Nucleus accumbens (tissue), 56 donors: ENCODE measurements at places on chromosomes 4 and X.

DNA sequence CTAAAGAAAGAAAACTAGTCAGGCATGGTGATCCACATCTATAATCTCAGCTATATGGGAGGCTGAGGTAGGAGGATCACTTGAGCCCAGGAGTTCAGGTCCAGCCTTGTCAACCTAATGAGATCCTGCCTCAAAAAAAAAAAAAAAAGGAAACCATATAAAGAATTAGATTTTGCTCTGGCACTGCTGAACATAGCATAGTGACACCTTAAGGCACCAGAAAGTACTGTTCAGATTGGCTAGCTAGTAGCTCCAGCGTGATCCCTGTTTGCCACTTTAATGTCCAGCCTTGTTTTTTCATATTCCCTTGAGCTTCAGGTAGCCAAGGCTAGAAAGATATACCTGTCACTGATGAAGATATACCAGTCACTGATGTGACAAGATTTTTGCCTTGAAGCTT is 34.1 kb downstream of the EXOC1 start:
- DNase-seq: no peak

DNA sequence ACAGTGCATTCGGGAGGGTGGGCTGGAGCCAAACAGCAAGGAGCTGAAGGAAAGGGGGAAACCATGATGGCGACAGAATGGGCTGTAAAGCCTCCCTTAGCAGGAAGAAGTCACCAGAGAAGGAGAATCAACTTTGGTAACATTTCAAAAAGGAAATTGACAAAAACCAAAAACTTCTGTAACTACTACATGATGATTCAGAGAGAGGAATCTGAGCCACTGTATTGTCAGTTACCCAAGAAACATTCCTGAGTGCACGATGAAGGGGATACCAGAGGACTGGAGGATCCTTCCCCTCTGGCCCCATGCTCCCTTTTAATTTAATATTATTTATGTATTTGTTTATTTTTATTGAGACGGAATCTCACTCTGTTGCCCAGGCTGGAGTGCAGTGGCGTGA is 26.3 kb downstream of the PDHA1 start:
- DNase-seq: no peak

GRCh38 chrX:14032406-14032805 is 2.7 kb upstream of the GEMIN8 start:
- no peak for DNase-seq

- no peak for DNase-seq
These were observed 40.9 kb upstream of the XK start for GRCh38 chrX:37644381-37645305.

DNA sequence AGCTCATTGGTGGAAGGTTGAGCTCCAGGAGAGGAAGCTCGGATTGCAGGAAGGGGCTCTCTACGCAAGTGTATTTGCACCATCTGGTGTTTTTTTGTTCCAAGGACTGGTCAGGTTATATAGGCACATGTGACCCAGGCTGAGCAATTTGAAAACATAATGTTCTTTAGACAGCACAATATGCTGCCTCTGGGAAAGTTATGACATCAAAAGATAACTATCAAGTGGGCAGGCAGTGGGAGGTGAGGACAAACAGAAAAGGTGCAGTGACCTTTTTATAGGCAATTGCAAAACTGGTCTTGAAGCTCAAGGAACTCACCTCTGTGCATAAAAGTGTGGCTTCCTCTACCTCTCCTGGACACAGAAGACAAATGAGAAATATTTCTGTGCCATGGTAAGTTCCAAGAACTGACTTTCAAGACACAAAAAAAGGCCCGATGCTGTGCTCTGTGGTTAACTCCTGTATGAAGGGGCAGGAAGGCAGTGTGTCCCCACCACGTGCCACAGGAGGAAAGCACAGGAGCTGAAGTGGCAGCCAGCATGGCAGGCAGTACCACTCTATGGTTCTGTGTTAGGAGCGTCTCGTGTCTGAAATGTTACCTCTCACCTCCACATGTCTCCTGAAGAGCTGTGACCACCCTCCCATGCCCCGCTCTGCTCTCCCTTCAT is 128.6 kb downstream of the SHROOM3 start:
- DNase-seq: no peak

DNA sequence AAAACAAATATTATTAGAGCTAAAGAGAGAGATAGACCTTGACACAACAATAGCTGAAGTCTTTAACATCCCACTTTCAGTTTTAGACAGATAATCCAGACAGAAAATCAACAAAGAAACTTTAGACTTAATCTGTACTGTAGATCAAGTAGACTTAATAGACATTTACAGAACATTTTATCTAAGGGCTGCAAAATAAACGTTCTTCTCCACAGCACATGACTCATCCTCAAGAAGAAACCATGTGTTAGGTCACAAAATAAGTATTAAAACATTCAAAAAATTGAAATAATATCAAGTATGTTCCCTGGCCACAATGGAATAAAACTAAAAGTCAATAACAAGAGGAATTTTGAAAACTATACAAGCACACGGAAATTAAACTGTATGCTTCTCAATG is 1510.3 kb upstream of the PCDH10 start:
- DNase-seq: no peak

- DNase-seq: no peak
These were observed 601 bp upstream of the TCEANC start for GRCh38 chrX:13652287-13652793.

DNA sequence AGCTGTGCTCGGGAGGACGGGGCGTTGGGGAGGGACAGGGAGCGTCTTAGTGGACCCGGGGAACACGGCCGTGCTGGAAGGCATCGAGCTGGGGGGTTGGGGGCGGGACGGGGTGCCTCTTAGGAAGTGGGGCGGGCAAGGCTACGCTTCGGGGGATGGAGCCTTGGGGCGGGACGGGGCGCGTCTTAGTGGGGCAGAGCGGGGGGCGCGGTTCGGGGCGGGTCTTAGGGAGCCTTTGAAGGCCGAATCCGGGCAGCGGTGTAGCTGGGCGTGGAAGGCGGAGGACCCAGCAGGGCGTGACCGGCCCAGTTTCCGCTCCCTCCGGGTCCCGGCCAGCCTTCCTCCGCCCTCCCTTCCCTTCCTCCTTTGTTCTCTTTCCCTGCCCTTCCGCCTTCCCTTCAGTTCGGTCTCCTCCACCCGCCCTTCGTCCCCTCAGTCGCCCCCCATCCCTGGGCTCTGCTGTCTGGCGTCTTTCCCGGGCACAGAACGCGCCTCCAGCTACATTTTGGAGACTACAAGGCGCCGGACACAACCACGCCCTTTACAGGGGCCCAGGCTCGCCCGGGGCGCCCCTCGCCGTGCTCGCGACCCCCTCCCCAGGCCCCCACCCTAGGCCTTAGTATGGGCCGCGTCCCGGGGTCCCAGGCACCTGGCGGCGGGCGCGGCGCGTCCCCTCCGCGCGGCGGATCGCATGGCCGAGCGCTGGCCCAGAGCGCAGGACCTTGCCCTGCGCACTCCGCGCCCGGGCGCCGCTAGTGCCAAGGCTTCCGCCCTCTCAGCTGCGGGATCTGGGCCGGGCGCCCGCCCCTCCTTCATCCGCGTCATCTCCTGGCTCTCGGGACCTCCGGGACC is at the start of gene ARSD:
Gene ARSD, minus strand, starts transcription at position 757 of the 852 bp plus-strand sequence. Its CDS starts 64 bp downstream, at position 693.
- peak; percentile 38 for DNase-seq

DNA sequence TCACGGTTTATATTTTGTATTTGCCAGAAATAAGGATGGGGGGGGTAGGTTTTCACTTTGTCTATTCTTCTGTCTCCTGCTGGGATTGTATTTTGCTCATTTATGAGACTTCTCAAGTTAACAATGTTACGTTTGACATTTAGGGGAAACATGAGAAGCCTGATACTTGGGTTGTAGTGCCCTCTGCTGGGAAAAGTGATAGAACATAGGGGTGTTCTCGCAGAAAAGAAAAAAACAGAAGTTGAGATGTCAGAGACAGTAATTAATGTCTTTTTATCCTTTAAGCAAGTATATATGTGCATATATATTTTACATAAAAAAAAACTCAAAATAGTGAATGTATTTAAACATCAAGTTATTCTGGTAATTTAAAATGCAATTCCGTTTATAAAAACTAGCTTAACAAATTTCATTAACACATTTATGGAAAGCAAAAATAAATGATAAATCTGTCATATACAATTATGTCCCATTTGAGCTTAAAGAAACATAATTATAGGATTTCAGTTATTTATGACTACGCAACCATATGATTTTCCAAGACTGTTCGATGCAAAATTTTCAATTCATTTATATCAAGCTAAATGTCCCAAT is 46.0 kb upstream of the TMPRSS11F start:
- peak; percentile 20 for DNase-seq

DNA sequence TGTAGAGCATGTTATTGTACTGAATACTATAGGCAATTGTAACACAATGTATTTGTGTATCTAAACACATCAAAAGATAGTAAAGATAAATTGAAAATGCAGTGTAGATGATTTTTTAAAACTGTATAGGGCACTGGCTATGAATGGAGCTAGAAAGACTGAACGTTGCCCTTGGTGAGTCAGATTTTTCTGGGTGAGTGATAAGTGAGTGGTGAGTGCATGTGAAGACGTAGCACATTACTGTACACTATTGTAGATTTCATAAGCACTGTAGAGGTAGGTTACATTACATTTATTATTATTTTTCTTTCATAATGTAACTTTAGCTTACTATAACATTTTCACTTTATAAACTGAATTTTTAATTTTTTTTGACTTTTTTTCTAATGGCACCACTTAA is 1491.6 kb downstream of the TECRL start:
- no peak for DNase-seq

DNA sequence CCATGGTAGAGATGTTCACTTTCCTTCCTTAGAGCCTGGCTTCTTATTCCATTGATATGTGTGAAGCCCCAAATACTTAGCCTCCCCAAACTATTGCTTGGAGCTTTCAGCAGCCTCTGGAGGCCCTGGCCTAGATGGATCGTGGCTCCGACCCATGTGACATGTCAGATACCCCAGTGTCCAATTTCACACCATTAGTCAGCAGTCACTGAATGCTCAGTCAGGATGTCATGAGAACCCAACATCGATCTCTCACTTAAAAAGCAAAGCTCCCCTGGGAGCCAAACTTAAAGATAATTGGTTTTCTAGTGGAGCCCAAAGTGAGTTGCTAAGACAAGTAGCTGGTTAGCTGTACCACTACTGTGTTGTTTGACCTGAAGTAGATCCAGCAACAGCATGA is 41.6 kb upstream of the IGSF1 start:
- no peak for DNase-seq

- no peak for DNase-seq
These were observed 20.8 kb downstream of the FGFRL1 start for GRCh38 chr4:1031956-1032795.

DNA sequence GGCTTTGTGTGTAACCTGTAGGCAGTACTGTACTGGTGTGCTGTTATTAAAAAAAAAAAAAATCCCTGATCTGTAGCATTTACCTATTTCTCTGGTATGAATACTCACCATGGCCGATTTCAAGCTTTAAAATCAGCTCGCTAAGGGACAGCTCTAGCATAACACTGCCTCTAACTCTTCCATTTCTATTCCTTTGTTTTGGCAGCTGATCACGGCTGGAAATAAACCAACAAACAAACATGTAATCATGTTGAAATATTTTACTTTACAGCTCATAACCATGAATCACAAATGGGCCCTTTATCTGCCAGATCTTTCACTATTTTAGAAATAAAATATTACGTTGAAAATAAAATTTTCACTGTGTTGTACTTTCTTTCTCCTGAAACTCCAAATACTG is 60.5 kb upstream of the IL15 start:
- no peak for DNase-seq

DNA sequence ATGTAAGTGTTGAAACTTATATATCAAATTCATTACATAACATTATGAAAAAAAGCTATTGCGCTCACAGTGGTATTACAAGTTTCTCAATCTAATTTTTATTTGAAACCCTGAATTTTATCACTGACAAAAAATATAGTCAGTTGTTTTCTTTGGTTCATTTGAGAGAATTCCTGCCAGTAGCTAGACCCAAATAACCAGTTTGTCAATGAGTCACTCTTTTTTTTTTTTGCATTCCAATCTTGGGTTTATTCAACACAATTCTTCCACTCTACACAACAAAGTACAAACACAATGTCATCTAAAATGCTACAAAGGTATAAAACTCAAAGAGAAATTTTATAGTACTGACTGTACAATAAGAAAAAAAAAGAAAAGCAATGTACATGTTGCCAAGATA is 13.1 kb downstream of the HPF1 start:
- DNase-seq: no peak

DNA sequence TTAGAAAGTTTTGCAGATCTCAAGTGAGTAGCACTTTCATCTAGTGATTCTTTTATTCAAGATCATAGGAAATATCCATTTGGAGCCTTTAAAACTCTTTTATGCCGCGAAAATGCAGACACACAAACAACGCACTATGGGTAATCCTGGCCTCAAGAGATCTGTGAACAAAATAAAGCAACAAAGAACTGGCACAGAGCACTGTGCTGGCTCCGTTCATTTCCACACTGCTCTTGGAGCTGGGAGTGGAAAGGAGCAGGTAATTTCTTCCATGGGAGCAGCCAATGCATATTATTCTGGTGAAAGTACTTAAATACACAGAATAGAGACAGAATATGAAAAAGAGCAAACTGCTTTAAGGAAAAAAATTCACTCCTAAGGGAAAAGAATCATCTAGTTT is 172.7 kb upstream of the FRG1 start:
- DNase-seq: no peak

DNA sequence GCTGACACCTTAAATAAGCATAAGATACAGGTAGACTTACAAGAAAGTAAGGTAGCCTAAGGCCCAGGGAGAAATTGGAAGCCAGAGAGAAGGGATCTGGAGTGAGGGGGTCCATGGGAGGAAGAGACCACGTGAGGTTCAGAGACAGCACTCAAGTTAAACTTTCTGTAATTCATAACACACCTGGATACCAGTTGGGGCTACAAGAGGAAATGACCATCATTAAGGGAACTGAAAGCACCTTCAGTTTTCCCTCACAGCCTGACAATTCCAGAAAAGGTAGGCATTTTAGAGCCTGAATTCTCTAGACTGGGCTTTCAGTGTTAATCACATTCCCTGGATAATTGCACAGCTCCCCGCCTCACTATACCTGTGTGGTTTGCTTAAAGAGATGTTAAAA is 355.5 kb downstream of the FBXW7 start:
- no peak for DNase-seq

DNA sequence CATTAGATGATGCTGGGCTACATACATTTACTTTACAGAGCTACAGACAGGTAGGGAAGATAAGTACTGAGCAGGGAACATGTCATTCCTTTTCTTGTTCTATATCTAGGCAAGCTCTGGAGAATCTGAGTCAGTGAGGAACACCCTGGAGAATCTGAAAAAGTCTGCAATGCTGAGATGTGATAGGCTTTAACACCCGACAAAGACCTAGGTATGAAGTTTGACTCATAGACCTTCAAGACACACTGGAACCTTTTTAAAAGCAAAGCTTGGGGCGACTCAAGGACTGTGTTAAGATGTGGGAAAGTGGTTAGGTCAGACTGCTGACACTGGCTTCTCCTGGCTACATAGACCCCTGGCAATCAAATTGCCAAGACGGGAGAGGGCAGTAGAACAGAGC is 42.8 kb downstream of the OSTC start:
- no peak for DNase-seq

GRCh38 chrX:17803449-17803848 is 57.6 kb downstream of the RAI2 start:
- no peak for DNase-seq

GRCh38 chrX:111365770-111366325 is 46.1 kb downstream of the DCX start:
- no peak for DNase-seq

GRCh38 chr4:73839715-73840114 is 3.2 kb downstream of the CXCL6 start:
- DNase-seq: no peak

GRCh38 chr4:147828331-147828905 is 96.5 kb downstream of the ARHGAP10 start:
- DNase-seq: no peak
